SJSA1 (cell line): ENCODE measurements at places on chromosomes 3 and 15.

DNA sequence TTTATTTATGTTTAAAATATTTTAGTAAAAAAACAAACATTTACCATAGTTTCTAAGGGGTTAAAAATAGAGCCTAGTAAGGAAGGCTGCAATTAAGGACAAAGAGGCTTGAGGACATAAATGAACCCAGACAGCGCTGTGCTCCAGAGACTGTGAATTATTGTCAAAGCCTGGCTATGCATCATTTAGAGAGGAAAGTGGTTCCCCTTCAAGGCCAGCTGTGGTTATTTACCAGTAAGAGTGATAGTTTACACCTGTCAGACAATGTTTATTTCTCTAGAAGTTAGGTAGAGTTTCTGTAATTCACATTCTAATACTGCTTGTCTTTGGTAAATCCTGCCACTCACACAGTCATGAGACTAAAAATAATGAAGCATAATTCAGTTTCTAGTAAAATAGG, 32.4 kb upstream of the PIK3R4 start:
- DNase-seq: no peak

DNA sequence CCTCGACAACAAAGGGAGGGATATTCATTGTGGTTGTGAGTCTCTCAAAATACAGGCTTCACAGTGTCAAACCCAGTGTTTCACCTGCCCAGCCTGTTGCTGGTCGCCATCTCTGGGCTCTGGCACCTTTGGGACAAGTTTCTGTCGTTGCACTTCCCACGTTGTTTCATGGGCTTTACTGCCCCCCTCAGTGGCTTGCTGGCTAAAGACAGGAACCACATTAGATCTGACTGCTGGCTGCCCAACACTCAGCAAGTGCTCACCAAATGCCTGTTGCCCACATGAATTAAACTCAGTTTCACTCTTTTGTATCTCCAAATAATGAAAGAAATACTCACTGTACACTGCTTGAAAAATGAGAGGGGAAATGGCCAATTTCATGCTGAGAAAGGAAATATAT, 27.6 kb downstream of the FOXL2 start:
- DNase-seq: no peak

- no peak for DNase-seq
These were observed 495.5 kb downstream of the NLGN1 start for GRCh38 chr3:173893066-173893465.

- DNase-seq: no peak
These were observed 202.9 kb upstream of the PROK2 start for GRCh38 chr3:71987828-71988227.

- DNase-seq: peak; percentile 83
These were observed at the start of gene MEIS2 for GRCh38 chr15:37100109-37100965. MEIS2 (minus strand) TSS chr15:37100549; CDS start chr15:37099466, 1,083 bp downstream.

- DNase-seq: peak; percentile 18
These were observed 5.5 kb downstream of the HHLA2 start for GRCh38 chr3:108301695-108302404.

DNA sequence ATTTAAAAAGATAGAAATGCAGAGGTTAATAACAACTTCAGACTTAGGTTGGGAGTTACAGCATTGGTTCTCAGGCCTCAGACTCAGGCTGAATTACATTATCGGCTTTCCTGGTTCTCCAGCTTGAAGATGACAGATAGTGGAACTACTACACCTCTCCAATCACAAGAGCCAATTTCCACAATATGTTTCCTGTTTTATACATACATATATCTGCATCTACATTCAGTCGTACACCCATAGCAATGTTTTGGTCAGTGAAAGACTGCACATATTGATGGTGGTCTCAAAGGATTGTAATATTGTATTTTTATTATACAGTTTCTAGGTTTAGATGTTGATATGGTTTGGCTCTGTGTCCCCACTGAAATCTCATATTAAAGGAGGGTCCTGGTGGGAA, 35.4 kb downstream of the AADACL2 start:
- DNase-seq: no peak

DNA sequence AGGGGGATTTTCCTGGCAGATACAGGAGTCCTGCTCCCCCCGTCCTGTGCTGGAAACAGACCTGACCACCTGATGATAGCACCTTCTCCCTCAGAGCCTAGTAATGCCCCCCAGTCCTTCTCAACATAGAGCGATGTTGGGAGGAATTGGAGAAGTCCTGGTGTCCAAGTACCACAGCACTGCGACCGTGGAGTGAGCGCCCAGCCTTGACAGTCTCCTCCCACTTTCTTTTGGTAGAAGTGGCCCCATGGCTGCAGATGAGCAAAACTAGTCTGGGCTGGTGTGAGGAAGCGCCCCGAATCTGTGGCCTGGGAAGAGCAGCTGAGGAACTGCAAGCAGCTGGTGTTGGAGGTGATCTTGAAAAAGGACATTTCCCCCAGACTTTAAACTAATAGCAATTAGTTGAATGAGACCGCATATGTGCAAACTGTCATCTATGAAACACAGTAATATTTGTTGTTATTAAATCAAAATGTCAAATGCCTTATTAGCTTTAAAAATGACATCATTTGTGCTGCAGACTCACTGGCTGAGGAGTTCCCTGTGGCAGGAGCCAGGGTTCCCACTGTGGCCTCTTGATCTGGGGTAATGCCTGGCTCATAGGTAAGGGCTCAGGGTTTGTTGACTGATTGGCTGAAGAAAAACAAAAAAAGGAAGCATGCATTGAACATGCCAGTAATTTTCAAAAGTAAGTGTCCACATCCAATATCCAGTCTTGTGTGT, 121.8 kb downstream of the CACNA2D3 start:
- DNase-seq: no peak

GRCh38 chr3:3800080-3800455, 837 bp downstream of the LRRN1 start:
- DNase-seq: no peak

GRCh38 chr15:83846847-83847246, 192.9 kb downstream of the ADAMTSL3 start:
- no peak for DNase-seq
